Astrocyte (in vitro differentiated cells and primary cell): ENCODE measurements at places on chromosomes 4 and X. TPM values are rescaled to one million over a fixed set of nuclear protein-coding genes. Genes with fewer than 3 reads are reported as not detected.

DNA sequence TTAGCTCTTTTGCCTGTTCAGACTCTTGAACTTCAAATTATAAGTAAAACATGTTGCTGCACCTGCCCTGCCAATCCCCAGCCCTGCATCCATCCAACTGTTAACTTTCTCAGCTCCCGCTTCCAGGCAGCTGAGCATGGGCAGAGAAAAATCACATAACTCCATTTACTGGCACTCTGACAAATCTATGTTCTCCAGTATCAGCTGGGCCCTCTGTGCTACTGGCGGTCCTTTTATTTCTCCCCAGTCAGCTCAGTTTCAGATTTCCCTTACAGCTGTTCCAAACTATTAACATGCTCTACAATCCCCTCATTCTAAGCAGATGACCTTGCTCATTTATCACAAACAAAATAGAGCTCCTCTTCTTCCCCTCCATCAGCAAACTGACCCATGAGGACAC is 240.4 kb upstream of the TET2 start:
- H3K4me3 ChIP-seq, result no peak overlapping the region
- DNase-seq, result no peak
- peaks cover 6% of the 10 kb centered on the region for H3K4me1 ChIP-seq
- H3K27ac ChIP-seq, result no peak overlapping the region

- no peaks in the 10 kb centered on the region for H3K4me1 ChIP-seq
- no peaks in the 10 kb centered on the region for H3K36me3 ChIP-seq
- DNase-seq, result no peak
- no peak overlapping the region for H3K4me3 ChIP-seq
- H3K27me3 ChIP-seq, result no peaks in the 10 kb centered on the region
- no peak overlapping the region for H3K27ac ChIP-seq
These were observed 68.9 kb downstream of the RAB28 start for GRCh38 chr4:13415068-13415785.

GRCh38 chr4:157280673-157281072 is 60.1 kb downstream of the GRIA2 start:
- H3K36me3 ChIP-seq, result no peaks in the 10 kb centered on the region
- H3K27me3 ChIP-seq, result no peaks in the 10 kb centered on the region
- peak; percentile 23 for DNase-seq
- H3K4me3 ChIP-seq, result no peak overlapping the region

Gene DSPP
- not detected in 2 replicates for total RNA-seq
